ENCODE measurements at places on chromosomes 11 and 22.

DNA sequence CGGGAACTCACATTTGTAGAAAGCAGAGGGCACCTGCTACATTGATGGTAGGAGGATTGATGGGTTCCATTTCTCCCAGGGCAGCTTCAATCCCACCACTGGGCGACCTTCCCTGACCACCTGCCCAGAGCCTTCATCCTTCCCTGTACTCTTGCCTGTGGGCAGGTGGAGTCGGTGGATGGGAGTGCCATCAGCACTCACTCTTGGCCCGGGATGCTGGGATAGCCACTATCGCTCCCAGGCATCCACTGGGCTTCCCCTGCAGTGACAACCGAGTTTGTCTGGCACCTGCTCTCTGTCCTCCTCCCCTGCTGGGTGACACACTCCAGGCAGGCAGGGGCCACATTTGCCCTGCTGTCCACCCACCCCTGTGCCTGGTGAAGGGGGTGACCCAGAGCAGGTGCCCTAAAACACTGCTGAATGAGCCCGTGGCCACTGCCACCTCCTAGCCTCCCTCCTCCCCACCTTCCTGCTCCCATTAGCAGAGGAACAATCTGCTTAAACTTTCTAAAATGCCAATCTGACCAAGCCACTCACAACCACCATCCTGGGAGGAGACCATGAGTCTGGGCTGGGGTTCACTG, 604.7 kb downstream of the TBC1D22A start:
- no peak for DNase-seq

DNA sequence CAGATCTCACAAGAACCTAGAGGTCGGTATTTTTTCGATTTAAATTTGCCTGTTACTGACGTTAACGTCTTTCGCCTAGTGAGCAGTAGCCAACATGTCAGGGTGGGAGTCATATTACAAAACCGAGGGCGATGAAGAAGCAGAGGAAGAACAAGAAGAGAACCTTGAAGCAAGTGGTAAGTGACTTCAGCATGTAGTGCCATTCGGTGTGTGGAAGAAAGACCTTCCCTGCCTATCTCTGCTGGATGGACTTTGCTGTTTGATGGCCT, 750 bp downstream of the XRCC6 start:
- DNase-seq = no peak

- DNase-seq = peak; percentile 88
These were observed 320 bp upstream of the PHLDA2 start for GRCh38 chr11:2929531-2929949.

DNA sequence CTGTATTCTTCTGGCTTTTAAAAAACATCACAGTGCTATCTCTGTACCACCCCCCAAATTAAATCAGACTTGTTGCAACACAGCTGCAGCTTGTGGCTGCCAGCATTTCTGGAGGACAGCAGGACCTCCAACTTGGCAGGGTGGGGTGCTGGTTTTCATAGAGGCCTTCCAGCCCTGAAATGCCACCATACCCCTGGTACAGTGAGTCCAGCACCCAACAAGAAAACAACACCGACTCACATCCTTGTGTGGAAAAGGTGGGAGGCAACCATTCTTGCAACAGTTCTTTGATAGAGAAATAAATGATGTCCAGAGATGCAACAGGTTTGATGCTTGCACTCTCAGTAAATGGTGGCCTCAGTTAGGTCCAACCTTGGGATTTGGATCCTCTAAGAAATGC, 96.0 kb downstream of the ABTB2 start:
- no peak for DNase-seq

GRCh38 chr11:76617553-76618265, 52.8 kb downstream of the LRRC32 start:
- DNase-seq = no peak

- no peak for DNase-seq
These were observed at the start of gene CHRDL2 for GRCh38 chr11:74731301-74732094. TSS of gene CHRDL2 (minus strand) at chr11:74731426. CDS start at chr11:74730888, 538 bp downstream.

- DNase-seq = no peak
These were observed 167.4 kb downstream of the NAV2 start for GRCh38 chr11:19880088-19880345.

DNA sequence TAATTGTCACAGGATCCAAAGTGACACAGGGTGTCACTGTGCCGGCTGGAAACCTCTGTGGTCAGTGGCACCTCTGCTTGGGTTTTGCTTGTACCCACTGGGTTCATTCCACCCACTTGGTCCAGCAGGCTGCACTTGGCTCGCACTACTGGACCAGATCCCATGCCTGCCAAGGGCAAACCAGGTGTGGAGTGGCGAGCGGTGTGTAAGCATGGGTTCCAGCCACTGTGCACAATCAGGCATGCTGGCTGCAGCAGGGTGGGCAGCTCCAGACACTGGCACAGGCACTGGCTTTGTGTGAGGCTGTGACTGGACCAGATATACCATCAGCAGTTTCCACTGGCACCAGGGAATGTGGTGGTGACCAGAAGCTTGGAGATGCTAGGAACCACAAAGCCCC, 261.4 kb downstream of the KCNA4 start:
- no peak for DNase-seq

DNA sequence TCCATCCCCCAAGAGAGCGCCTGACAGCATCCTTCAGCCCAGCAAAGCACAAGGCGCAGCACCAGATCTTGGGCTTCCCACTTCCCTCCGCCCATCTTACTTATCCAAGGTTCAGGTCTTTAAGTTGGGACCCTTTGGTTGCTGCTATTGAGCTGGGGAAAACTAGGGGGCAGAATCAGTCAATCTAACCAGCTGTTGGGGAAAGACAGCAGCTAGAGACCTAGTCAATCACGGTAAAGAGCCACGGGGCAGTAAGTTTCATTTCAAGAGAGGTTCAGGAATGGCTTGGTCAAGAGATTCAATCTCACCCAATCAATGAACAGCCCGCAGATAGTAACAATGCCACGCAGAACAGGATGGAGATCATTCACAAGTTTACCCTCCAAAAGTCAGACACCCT, 1.7 kb downstream of the ABTB2 start:
- no peak for DNase-seq

DNA sequence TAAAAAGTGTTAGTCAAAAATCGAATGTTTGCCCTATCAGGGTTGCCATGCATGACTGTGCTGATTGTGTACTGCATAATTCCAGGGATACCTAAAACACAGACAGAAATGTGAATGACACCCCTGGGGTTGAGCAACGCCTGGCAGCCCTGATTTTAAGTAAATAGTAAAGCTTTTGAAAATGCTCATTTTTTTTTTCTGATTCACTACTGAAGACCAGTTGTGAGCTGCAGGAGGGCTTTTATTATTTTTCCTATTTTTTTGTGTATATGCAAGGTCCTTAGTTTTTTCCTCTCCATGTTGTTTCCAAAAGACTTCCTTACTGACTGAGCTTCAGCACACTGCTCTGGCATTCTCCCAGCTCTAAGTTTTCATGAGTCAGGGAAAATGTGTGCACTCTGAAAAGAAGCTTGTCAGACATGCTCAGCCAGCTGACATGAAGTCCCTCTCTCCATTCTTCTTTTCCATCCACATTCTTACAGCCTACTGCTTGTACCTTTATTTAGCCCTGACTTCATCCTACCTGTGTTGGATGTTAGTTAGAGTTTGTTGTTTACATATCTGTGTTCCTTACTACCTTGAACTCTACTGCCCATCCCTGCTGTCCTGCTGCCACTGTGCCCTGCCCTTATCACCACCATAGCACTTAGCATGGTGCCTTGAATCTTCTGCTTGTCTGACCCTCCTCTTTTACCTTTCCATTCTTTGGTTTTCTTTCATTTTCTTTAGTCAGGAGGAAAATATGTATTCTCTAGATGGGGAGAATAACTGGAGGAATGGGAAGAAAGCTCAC, 79.5 kb downstream of the HORMAD2 start:
- no peak for DNase-seq

DNA sequence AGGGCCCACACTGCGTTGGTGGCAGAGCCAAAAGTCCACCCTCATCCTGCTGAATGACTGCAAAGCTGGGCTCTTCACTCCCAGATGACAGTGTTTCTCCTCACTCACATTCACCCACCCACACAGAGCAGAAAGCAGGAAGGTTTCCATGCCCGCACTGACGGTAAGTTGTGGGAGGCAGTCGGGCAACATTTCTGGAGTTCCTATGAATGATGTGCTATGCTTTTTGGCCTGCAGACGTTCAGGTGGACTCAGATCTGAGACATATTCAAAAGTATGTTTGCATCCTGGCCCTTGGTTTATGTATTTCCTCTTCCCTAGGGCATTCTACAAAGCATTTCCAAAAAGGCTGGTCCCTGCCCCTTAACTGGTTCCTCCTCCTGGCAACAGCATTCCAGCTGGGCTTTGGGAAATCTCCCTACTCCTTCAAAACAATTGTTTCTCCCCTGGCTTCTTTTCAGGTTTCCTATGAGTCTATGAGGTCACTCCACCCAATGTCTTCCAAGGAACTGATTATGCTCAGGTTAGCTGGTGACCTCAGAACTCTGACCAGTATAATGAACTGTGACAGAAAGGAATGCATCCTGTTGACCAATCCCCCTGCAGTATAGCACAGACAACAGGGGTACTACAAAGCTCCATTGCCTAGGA, 36.4 kb downstream of the PACSIN2 start:
- peak; percentile 72 for DNase-seq

DNA sequence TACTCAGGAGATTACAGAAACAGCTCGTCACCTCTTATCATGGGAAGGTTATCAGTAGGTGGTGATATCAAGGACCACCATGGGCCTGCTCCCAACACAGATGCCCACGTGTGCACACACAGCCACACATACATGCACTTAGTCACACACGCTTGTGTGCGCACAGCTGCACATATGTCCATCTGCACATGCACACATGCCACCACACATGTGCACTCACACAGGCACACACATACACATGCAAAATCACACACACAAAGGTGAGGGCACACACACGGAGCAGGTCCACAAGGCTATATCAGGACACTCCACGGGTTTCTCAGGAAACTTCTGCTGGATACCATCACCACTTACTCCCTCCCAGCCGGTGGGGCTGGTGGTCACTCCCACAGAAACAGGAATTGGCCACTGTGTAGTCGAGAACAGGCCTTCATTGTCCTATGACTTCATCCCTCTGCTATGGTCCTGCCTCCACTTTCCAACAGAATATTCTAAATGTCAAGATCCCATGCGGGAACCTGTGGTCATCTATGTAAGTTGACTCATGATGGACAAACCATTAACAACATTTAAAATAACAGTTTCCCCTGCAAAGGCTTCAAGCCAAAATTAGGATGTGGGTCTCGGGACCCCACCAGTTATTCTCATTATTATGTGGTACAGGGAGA, 2.2 kb downstream of the C11orf24 start:
- no peak for DNase-seq

DNA sequence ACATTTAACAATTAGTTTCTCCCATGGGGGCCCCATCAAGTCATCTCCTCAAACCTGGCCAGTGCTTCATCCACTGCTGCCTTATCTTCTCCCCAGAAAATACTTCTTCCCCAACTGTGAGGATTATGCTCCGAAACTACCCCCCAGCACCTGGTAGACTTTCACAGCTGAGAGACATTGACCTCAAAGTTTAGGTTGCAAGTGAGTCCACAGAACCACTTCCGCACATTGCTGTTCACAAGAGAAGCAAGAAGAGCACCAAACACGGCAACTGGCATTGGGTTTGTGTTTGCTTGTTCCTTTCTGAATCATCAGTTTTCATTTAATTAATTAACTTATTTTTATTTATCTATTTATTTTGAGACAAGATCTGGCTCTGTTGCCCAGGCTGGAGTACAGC, 6.1 kb downstream of the MCHR1 start:
- DNase-seq = no peak

- no peak for DNase-seq
These were observed 32.2 kb upstream of the SLC22A12 start for GRCh38 chr11:64558869-64559268.

GRCh38 chr22:22248878-22249277, 4.3 kb downstream of the VPREB1 start:
- no peak for DNase-seq

GRCh38 chr11:112810951-112811350, 150.3 kb upstream of the NCAM1 start:
- DNase-seq = no peak

DNA sequence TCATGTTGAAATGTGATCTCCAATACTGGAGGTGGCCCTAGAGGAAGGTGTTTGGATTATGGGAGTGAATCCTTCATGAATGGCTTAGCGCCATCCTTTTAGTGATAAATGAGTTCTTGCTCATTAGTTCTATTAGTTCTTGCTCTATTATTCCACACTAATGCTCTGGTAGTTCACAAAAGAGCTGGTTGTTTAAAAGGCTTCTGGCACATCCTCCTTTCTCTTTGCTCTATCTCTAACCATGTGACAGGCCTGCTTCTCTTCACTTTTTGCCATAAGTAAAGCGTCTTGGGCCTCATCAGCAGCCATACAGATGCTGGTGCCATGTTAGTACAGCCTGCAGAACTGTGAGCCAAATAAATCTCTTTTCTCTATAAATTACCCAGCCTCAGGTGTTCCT, 469.9 kb downstream of the GUCY1A2 start:
- no peak for DNase-seq

DNA sequence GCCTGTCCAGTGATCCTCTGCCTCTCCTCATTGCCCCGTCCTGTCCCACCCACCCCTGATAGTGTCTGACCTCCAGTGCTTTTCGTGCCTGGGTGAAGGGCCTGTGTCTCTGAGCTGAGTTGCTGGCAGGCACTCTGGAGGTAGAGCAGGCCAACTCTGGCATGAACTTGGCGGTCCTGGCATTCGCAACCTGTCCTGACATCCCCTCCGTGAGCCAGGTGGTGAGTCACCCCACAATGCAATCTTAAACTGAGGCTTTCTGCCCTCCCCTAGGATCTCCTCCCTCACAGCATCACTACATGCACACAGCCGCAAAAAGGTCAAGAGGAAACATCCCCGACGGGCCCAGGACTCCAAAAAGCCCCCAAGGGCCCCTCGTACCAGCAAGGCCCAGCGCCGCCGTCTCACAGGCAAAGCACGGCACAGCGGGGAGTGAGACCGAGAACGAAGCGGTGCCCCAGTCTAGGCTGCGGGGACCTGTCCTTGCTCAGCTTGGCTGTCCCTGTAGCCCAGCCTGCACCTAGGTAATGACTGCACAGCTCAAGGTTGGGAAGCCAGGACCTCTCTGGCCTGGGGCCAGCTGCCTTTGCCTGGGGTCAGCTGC, 4.9 kb downstream of the NOL12 start:
- no peak for DNase-seq

DNA sequence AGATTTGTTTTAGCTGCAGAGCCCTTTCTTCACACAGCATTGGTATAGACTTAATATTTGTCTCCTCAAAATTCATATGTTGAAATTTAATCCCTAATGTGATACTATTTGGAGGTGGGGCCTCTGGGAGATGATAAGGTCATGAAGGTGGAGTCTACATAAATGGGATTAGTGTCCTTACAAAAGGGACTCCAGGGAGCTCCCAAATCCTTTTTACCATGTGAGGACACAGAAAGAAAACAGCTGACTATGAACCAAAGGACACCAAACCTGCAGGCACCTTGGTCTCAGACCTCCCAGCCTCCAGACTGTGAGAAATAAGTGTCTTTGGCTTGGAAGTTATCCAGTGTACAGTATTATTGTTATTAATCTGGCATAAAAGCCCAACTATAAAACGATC, 10.2 kb downstream of the SLC35F2 start:
- DNase-seq = no peak

GRCh38 chr11:82004537-82005213, 729.0 kb downstream of the FAM181B start:
- DNase-seq = no peak

GRCh38 chr11:46537537-46538295, 56.1 kb downstream of the AMBRA1 start:
- peak; percentile 49 for DNase-seq

GRCh38 chr11:74970852-74971395, 17.8 kb upstream of the NEU3 start:
- peak; percentile 59 for DNase-seq

GRCh38 chr11:45368697-45369096, 82.6 kb upstream of the SYT13 start:
- no peak for DNase-seq

- no peak for DNase-seq
These were observed 293.8 kb downstream of the BUD13 start for GRCh38 chr11:116478669-116479668.
